NCI-H460 (cell line): ENCODE measurements at places on chromosomes 4 and X. TPM values are rescaled to one million over a fixed set of nuclear protein-coding genes. Genes with fewer than 3 reads are reported as not detected.

The HS6ST2 gene
- total RNA-seq = 37.8 and 39.1 TPM in 2 replicates

The ANKRD37 gene
- 6.0 and 7.0 TPM in 2 replicates for total RNA-seq

The ZBED1 gene
- total RNA-seq = 36.9 and 37.4 TPM in 2 replicates

The LANCL3 gene
- 0.02 TPM in 1 of 2 replicates, not detected in the other for total RNA-seq

The TLR2 gene
- total RNA-seq = 0.10 and 0.14 TPM in 2 replicates

The JADE3 gene
- total RNA-seq = 9.6 and 9.8 TPM in 2 replicates

The GPRASP1 gene
- total RNA-seq = 0.94 and 2.2 TPM in 2 replicates

The MTTP gene
- total RNA-seq = 0.05 TPM in 1 of 2 replicates, not detected in the other

The MTNR1A gene
- total RNA-seq = not detected in 2 replicates

The NR0B1 gene
- 76.4 and 90.0 TPM in 2 replicates for total RNA-seq

The MUC7 gene
- not detected in 2 replicates for total RNA-seq

The MTMR8 gene
- total RNA-seq = 2.0 and 2.3 TPM in 2 replicates

The OPN1MW gene
- total RNA-seq = not detected in 2 replicates

The PRDM5 gene
- 10.0 and 11.9 TPM in 2 replicates for total RNA-seq

The PDE6B gene
- not detected in 2 replicates for total RNA-seq

The LRP2BP gene
- 0.27 and 0.38 TPM in 2 replicates for total RNA-seq

GRCh38 chrX:103691059-103691458, 4.6 kb upstream of the MORF4L2 start:
- DNase-seq = no peak

DNA sequence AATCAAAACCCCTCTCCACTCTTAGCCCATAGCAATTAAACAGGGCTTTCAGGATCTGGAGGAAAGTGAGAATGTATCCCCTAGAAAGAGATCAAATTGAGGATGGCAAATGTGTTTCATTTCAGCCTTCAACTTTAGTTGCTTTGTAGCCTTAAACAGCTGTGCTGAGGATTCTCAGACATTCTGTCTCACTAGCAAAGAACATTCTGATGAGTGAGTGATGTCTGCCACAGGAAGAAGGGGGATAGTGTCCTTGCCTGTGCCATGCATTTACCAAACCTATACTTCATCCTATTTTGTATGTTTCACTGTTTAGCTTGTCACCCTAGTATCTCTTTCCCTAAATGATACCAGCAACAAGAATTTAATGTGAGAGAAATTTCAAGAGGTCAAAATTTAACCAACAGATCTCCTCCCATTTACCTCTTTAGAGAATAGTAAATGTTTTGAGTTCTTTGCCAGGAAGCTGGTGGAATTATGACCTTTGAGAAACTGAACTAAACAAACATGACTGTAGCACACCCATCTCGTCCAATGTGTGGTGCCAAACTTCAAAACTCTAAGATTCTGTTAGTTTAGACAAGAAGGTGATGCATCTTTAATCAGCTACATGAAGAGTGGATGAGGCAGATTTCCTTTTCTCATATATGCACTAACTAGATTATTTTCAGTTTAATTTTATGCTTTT, 165.6 kb downstream of the PALLD start:
- no peak for DNase-seq

DNA sequence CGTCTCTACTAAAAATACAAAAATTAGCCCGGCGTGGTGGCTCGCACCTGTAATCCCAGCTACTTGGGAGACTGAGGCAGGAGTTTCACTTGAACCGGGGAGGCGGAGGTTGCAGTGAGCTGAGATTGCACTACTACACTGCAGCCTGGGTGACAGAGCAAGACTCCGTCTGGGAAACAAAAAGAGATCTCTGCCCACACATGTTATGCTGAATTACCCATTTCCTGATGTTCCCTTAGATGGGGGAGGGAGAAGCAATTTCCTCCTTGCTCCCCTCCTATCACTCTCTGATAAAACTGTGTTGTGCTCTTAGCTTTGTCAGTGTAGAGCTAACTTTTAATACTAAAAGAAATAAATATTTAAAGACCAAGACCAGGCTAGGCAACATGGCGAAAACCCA, 102.5 kb downstream of the LARP7 start:
- no peak for DNase-seq

DNA sequence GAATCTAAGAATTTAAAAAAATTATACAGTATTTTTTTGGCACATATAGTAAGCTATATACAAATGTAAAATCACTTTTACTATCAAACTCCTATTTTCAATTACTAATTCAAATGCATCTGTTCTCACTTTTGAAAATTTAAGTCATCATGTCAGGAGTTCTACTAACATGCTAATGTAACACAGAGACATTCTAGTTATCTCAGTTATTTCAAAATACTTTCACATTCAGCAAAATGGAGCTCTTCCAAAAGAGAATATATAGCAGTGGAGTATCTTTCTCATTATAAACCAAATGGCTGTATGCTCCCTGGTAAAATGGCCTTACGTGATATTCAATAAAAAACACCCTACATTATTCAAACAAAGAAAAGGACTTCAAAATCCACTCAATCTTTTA, 42.3 kb downstream of the RFC1 start:
- no peak for DNase-seq

DNA sequence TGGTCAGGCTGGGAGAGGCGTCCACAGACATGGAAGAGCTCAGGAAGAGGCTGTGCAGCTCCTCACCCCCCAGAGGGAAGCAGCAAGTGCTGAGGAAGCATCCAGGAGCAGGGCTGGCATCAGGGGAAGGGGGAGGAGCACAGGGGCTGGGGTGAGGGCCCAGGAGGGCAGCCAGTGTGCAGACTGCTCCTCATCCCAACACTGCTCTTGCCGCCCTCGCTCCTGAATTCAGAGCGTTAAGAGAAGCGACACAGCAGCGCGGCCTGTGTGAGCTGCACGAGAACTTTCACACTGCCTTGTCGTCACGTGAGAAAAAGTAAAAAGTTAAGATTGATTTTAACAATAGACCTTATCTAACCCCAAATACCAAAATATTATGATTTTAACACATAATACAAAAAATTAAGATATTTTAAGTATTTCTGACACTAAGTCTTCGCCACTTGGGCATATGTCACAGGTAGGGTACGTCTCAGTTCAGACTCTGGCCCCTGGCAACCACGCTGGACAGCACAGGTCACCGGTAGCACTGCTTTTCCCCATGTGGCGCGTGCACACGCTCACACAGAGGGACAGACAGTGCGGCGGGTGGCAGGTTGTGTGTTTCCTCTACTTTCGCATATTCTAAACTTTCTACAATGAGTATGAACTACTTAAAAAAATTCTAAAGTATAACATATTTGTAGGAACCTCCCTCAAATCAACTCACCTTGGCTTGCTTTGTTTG, 19.7 kb downstream of the NOP14 start:
- DNase-seq = no peak

DNA sequence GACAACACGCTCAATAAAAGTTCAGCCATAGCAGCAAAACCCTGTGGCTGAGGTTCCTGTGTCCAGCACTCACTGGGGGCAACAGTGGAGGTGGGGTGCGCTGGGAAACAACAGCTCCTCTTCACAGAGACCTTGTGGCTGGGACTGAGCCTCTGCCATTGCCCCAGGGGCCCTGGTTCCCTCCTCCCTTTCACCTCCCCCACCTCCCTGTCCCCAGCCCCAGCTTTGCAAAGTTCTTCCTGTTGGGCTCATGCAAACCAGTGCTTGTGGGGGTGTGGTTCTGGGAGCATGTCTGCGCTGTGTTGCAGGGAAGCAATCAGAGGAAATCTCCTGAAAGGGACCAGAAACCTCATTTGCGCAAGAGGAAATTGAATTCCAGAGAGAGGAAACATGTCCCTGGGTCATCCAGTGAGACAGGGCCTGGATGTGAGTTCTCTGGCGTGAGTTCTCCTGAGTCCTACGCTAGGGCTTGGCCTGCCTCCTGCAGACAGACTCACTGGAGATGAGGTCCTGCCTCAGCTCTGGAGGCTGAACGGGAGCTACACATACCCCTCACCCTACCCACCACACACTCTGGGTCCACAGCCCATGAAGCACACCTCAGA, 7.4 kb downstream of the FATE1 start:
- DNase-seq = no peak

DNA sequence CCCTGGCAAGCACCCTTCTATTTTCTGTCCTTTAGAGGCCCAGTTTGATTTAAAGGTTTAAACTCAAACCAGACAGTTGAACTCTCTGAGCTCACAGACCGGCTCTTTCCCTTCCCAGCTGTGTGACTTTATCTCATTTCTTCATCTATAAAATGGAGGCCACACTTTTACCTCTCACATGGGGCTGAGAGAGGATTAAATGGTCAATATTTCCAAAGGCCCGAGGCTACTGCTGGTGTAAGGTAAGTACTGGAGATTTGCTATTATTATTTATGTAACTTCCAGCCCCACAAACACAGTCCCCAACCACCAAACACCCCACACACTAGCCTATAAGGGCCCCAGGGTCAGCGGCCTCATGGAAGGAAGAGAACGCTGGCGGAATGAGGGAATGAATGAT, 13.6 kb upstream of the CYTL1 start:
- DNase-seq = no peak

GRCh38 chr4:21387683-21388082, 560.9 kb downstream of the KCNIP4 start:
- no peak for DNase-seq

- DNase-seq = no peak
These were observed 13.0 kb upstream of the SLC25A5 start for GRCh38 chrX:119455264-119455663.

- DNase-seq = no peak
These were observed 25.0 kb upstream of the BCORL1 start for GRCh38 chrX:129957241-129958082.

DNA sequence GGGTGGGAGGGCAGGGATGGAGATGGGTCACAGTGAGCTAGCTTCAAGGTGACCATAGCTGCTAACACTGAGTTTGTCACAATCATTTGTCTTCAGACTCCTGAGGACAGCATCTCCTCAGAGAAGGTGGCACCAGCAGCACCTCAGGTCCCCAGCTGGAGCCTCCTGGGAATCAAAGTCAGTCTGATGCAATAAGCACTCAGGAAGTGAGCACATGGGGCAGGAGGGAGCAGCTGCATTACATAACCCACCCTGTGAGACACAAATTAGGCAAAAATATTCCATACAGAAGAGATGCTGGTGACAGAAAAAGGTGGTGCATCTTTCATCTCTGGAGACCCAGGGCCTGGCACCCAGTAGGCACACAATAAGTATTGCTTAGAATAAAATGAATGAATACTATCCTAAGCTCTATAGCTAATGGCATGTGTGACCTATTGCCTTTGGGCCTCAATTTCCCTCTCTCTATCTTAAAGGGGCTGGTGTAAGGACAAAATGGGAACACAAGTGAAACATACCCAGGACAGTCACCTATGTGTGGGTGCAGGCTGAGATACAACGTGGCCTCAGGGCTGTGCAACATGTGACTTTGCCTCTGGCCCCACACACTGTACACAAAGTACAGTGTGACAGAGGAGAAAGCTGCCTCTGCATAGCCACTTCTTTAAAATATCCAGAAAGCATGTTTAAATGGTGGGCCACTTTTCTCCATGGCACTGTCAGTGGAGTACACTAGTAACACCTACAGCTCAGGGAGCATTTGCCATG, 37.1 kb downstream of the SLC39A8 start:
- peak; percentile 30 for DNase-seq

- DNase-seq = no peak
These were observed 113.0 kb upstream of the DCLK2 start for GRCh38 chr4:149965206-149965605.

DNA sequence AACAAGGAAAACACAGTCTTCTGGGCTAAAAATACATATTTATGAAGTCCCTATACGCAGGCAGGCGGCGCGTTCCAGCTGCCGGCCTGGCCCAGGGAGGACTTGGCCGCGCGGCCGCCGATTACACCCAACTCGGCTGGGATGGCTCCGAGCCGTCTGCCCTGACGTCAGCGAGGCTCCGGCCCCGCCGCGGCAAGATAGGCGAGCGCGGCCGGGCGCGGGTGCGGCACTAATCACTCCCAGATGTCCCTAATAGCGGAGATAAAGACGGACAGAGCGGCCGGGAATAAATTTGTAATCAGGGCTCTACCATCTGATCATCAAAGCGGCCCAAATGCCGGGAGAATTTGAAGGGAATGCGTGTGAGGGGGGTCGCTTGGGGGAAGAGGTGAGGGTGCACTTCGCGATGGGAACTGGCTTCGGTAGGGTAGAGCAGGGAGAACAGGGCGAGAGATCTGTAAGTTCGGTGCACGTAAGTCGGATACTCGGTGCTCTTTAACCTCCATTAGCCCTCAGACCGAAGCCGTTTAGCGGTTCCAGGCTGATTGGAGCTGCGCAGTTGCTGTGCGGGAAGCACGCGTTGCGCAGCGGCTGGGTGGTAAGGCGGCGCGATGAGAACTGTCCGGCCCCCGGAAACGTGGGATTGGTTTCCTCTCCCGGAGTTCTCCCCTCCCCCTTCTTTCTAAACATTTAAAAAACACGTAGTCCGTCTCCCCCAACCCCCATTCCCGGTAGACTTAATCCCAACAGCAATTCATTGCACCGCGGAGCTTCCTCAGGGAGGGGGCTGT, 7.7 kb downstream of the HAND2 start:
- DNase-seq = no peak

- DNase-seq = no peak
These were observed 120.4 kb downstream of the CT47B1 start for GRCh38 chrX:120755066-120755846.

DNA sequence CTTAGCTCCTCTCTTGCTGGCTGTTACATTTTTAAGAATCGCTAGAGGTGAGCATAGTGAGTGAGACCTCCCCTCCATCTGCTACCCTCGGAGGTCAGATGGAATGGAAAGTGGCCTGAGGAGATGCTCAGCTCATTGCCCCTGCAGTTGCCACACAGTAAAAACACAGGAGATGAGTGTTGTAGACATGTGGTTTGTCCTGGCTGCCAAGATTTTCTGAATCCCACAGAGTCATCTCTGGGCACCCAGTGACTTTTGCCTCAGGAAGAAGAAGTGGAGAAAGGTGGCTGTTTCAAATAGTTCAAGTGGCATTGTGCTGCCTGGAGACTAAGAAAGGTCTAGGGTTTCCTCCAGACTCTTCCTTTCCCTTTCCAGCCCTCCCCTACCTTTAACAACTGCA, 271.0 kb downstream of the STK32B start:
- no peak for DNase-seq

- no peak for DNase-seq
These were observed 127.6 kb upstream of the RBPJ start for GRCh38 chr4:26192899-26193869.

- DNase-seq = no peak
These were observed 81.0 kb downstream of the SHROOM2 start for GRCh38 chrX:9867226-9867625.

- no peak for DNase-seq
These were observed 63.7 kb downstream of the ANK2 start for GRCh38 chr4:113113151-113113550.

GRCh38 chrX:12972243-12972642, 2.7 kb upstream of the TMSB4X start:
- no peak for DNase-seq

DNA sequence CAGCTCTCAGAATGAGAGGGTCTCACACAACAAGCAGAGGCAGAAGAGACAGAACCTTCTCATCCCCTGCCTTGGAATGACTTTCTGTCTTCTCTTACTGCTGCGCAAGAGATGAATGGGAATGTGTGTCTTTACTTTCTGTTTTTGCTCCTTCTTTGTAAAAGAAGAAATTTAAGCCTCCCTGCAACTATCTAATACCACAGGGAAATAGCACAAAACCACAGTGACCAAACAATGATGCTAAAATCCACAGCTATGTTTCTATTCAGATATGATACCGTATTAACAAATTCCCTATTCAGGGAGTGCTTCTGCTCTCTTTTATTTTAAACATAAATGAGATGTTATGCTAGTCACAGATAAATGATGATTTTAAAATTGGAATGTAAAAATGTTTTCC, 173.8 kb upstream of the RAI2 start:
- no peak for DNase-seq

GRCh38 chr4:138869631-138870030, 145.9 kb upstream of the NOCT start:
- no peak for DNase-seq

GRCh38 chr4:165464813-165465381, 86.1 kb downstream of the CPE start:
- peak; percentile 1 for DNase-seq
